ENCODE measurements at places on chromosomes 6 and 20. TPM values are rescaled to one million over a fixed set of nuclear protein-coding genes. Genes with fewer than 3 reads are reported as not detected.

- DNase-seq = no peak
Observed at GRCh38 chr20:22490287-22491193, 93.8 kb downstream of the FOXA2 start.

Gene RBM24
- total RNA-seq = not detected

DNA sequence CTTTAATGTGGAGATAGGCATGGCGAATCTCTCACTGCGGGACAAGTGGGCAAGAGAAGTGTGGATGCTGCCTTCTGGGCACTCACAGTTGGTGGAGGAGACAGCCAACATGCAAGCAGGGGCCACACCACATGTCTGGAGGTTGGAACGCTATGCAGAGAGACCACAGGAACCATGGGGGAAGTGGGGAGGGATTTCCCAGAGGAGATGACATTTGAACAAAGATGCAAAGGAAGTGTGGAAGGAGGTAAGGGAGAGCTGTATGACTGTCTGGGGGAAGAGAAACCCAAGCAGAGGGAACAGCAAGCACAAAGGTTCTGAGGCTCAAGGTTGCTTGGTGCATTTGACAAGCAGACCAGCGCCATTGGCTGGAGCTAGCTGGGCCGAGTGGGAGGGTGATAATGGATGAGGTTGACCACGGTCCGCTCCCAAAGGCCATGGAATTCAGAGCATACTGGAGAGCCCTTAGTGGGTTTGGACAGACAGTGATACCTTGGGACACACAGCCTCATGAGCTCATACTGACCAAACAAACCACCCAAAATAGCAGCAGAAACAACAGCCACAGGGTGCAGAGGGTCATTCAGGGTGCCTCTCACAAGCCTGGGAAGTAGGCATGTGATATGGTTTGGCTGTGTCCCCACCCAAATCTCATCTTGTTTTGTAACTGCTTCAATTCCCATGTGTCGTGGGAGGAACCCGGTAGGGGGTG is 7.6 kb upstream of the FAM110A start:
- no peak for DNase-seq

GRCh38 chr20:43579861-43580793 is 10.6 kb upstream of the IFT52 start:
- DNase-seq = no peak

DNA sequence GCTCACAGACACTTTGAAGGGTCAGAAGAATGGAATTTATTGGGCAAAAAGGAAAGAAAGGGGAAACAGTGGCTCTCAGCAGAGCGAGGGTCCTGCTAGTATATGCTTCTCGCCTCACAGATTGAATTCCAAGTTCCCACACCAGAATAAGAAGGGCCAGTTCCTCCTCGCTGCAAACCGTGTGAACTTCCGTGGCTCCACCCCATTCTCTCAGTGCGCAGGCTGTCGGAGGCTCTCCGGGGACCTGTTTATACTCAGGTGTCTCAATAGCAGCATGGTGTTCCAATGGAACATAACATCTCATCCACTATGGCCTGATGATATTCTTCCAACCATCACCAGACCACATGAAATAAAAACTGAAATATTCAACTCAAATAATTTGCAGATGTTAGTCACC is 4.6 kb downstream of the SAMD3 start:
- no peak for DNase-seq

- DNase-seq = no peak
Observed at GRCh38 chr20:46419882-46420281, 13.5 kb upstream of the ELMO2 start.

DNA sequence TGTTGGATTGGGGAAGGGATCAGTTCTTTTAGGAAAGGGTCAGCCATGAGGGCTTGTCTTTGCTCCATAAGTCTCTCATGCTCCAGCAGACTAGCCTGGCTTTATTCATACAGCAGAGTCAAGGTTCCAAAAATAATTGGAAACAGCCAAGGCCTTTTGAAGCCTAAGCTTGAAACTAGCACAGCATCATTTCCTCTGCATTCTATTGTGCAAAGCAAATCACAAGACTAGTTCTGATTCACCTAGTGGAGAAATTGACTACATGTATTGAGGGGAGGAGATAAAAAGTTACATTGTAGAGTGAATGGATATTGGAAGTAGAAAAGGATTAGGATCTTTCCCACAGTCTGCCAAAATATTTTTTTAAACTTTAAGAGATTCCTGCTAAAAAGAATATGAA is 159.3 kb upstream of the PLCB4 start:
- DNase-seq = no peak

GRCh38 chr20:58699623-58700107 is 7.1 kb downstream of the NPEPL1 start:
- no peak for DNase-seq

Gene SCRT2
- total RNA-seq = not detected

GRCh38 chr6:167120583-167120903 is 2.4 kb upstream of the CCR6 start:
- DNase-seq = no peak

DNA sequence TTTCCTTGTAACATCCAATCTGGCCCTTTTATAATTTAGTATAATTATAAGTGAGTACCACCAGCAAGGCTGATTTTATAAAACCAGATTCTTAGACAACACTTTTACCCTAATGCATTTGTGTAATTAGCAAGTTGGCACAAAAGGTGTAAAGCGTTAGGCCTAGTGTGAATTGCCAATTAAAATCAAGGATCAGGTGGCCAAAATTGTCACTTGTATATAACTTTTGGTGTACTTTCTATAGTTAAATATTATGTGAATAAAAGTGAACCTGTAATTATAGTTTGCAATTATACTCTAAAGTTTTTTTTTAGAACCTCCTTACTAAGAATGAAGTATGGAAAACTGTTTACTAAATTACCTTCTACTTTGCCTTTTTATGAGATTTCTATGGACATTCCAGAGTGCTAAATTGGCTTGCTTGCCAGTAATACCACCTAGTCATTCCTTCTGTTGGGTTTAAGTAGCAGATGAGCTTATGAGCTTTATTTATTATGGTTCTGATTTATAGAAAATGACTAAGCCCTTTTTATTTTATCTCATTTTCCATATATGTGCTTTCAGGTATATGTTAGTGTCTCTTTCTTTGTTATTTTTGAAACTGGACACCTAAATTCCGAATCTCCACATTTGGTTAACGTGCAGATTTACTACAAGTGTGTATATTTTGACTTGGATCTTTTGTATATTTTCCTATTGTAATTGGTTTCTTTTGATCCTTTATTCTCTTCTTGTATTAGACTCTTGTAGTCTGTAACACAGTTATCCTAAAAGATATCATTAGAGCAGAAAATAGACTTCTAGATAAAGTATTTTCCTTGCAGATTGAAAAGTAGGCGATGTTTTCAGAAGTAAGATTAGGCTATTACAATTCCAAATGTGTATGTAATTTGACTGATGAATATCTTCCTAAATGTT is 3.9 kb downstream of the STXBP5 start:
- no peak for DNase-seq

Gene RSPH9
- not detected for total RNA-seq

DNA sequence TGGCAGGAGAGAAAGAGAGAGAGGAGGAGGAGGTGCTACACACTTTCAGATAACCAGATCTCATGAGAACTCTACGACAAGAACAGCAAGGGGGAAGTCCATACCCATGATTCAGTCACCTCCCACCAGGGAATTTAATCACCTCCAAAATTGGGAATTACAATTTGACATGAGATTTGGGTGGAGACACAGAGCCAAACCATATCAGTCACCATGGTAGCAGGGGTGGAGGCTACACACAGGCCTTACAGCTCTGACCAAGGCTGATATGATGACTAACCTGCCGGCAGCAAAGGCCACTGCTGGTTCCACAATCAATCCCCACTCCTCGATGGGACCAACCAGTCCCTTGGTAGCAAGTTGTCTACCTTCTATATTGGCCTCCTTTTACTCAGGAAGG is 13.6 kb upstream of the RBM24 start:
- no peak for DNase-seq

DNA sequence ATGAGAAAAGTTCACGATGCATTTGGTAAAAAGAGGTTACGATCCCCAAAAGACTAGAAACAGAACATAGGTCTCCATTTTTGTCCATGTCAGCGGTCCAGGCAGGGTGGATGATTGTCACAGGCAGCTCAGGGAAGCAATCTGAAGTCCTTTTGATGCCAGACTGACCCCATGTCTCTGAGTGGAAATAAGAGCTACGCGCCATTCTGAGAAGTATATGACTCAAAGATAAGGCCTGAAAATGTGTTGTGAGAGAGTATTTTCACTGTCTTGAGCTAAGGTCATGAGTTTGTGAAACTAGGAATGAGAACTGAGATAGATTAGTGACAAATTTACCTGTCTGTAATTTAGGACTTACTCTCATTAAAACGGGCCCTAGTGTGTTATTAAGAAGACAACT is 69.5 kb downstream of the LYRM4 start:
- no peak for DNase-seq

GRCh38 chr6:135382182-135382628 is 115.3 kb downstream of the AHI1 start:
- no peak for DNase-seq

DNA sequence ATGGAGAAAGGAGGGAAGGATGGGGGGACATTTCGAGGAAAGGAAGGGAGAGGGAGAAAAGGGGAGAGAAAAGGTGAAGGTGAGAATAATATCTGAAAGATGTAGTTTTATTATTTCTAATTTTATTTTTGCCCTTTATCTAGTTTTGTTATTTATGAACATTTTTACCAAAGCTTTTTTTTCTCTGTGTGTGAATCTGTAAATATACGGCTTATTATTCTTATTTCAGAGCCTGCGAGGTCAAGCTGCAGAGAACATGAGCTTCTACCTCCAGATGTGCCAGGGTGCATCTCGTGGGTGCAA is 35.0 kb downstream of the HLA-A start:
- no peak for DNase-seq

Gene TAGAP
- total RNA-seq = 39.6 TPM

DNA sequence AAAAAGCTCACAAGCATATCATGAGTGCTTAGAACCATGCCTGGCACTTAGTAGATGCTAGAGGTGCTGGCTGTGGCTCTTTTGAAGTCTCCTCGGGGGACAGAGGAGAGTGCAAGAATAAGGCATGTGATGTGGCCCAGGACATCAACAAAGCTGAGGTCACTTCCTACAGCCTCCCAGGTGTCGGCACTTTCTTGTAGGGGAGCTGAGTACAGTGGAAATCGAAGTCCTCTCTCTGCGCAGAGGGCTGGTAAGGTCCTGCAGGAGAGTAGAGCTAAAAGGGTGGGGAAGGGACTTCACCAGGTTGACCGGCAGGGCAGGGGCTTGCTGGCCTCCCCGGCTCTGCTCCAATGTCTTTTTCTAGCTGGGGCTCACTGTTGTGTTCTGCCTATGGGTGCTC is 11.2 kb downstream of the SLC13A3 start:
- DNase-seq = no peak

- no peak for DNase-seq
Observed at GRCh38 chr20:24683676-24684075, 214.2 kb downstream of the SYNDIG1 start.

DNA sequence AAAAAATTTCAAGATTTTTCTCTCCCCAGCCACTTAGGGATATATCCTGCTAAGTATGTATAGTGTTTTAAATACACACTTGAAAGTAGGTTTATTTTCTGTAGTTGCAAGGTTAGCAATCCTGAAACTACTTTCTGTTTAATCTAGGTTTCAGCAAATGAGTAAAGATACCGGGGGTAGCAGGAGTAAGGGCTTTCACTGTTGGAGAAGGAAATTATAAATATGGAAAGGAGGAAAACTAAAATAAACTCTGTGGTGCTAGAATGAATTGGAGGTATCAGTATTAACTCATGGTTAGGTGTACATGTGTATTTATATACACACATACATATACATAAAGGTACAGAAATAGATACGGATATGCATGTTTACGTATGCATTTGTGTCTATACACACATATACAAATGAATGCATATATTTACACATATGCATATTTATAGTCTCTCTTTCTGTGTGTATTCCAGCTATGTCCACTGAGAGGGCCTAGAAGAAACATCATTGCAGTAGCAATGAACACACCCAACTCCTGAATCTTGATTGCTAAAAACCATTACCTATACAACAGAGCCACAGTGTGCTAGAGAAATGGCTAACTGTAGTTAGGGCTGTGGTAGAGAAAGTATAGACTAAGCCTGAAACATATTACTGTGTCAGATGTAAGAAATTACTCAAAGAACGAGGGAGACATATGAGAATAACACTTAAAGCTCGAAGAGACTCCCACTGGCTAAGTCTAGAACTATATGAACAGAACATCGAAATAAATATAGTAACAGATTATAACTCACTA is 95.9 kb upstream of the EMILIN3 start:
- no peak for DNase-seq

All from natural killer cell treated with Interleukin-12 subunit alpha and Interleukin-12 subunit beta and Interleukin-15 and Interleukin-18, amount 100 ng/mL, for 72 hours (primary cell).